AG09309 (cell line): ENCODE measurements at places on chromosomes 11 and 22.

DNA sequence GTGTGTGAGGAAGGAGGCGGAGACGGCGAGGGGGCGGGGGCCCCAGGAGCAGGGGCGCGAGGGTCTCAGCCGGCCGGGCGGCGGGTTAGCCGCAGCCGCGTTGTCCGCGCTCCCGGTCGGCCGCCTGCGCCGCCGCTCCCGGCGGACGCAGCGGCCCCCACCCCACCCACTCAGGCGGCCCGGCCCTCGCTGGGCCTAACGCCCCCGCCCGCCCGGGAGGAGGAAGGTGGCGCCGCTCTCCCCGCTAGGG is at the start of gene FCHSD2:
Gene FCHSD2 (minus strand): TSS at position 191 of the 250 bp plus-strand sequence. CDS start 441 bp downstream, outside the sequence.
- DNase-seq = no peak

GRCh38 chr11:32385998-32386397 is 49.3 kb downstream of the WT1 start:
- DNase-seq = no peak

DNA sequence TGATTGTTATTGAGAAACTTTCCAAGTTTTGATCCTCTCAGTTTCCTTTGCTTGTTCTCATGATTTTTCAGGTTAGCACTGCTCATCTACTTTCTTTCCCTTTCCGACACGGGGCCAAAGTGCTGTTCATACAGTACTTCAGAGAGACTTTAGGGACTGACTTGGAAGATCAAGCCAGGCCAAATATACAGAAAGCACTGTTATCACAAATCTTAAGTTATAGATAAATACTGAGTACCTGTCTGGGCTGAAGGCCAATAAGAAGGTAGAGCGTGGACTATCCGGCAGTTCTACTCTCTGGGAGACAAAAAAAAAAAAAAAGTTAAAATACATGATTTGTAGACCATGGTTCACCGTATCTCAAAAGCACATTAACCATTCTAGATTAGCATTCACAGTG is 46.2 kb downstream of the AMBRA1 start:
- DNase-seq = no peak

GRCh38 chr11:43021466-43021865 is 290.3 kb upstream of the API5 start:
- no peak for DNase-seq

GRCh38 chr11:2178906-2179494 is 7.4 kb upstream of the TH start:
- no peak for DNase-seq

DNA sequence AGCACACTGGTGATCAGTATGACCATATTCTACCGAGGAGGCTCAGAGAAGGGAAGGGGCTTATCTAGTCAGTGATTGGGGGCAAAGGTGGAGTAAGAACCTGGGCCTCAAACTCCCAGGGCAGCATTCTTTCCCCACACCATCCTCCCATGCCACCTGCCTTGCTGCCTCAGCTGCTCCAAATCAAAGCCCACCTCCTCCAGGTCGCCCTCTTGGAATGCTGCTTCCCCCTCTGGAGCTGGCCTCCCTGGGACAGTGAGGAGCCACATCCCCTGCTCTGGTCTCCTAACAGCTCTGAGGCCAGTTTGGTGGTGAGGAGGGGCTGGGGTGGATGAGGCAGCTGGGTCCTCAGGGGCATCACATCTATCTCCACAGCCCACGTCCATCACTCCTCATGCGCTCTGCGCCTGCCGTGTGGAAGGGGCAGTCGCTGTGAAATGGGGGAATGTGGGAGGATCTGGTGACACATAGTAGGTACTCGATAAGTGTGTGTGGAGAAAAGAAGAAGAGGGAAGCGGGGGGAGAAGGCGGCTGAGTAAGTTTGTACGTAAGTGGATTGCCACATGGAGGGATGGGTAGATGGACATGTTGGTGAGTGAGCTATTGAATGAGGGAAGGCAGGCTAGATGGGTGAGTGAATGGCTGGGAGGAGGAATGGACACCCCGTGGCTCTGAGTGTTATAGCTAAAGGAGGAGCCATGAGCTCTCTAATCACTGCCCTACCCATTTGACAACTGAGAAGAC is 16.1 kb upstream of the ARHGEF17 start:
- no peak for DNase-seq

GRCh38 chr11:6410695-6411430 is 8.0 kb downstream of the APBB1 start:
- no peak for DNase-seq

DNA sequence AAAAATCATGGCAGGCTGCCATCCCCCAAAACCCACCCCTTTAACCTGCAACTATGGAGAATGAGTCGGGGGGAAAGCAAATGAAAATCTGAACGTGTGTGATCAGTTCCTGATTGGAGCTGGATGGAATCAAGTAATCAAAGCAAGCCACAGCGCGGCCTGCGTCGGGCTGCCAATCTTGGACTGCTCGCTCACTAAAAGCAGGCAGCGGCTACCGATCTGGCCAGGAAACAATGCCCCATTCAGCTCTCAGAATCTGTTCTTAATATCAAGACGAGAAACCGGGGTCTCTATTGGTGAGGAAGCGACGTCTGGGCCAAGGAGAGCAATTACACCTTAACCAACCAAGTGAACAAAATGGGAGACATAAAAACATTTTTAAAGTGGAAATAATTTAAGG is 472.2 kb downstream of the SOX6 start:
- no peak for DNase-seq

- DNase-seq = no peak
Measured at GRCh38 chr11:47003180-47003877, 66.8 kb downstream of the CSTPP1 start.

DNA sequence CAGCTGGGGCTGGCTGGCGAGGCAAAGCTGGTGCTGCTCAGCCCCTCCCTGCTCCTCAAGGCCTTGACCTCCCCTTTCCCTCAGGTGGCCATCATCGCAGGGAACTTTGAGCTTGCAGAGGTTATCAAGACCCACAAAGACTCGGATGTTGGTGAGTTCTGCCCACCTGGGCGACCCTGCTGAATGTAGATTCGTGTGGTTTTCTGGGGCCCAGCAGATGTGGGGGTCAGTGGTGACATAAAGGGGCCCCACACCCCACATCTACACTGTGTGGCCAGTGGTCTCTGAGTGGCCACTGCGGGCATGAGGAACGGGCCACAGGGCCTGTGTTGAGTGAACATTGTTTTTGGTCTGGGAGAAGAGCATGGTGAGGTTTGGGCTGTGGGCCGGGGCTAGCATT is 11.9 kb downstream of the SHANK3 start:
- DNase-seq = no peak

GRCh38 chr11:1084561-1085439 is 10.1 kb downstream of the MUC2 start:
- DNase-seq = no peak

DNA sequence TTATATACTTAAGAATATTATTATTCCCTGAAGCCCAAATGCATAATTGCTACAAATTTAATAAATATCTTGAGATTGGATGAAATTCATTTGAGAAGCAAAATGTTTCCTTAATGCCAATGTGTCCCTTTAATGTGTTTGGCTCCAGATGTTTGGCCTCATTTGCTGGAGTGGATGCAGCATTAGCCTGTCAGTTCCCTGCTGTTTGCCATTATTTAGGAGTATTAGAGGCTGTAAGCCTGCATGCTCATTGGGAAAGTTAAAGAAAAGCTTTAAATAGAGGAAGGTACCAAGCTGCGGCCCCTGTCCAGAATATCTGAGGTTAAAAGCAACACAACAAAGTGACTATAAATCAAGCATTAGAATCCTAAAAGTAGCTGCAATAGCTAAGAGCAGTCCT is 54.8 kb upstream of the PITPNB start:
- DNase-seq = no peak

GRCh38 chr11:76984743-76985142 is 49.5 kb upstream of the B3GNT6 start:
- DNase-seq = no peak

DNA sequence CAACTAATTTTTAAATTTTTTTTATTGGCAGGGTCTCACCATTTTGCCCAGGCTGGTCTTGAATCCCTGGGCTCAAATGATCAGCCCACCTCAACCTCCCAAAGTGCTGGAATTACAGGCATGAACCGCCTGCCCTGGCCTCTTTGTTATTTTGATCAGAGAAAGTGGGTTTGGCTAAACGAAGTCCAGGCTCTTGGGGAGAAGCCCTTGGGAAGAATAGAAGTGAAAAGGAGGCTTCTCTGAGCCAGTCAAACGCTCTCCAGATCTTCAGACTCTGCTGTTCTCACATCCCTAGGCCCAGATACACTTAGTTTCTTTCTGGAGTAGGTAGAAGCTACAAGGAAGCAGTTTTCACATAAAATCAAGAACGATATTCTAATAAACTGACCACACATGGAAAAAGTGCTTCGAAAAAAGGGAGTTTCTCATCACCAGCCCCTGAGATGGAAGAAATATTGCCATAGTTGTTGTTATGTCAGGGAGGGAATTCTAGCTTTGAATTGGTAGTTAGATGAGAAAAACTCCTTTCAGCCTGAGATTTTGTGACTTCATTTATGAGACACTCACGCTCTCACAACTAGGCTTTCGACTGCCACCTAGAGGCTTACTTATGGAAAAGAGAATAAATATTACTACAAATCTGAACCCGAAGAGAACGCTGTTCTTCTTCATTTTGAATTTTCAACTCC is 41.7 kb upstream of the AQP11 start:
- peak; percentile 50 for DNase-seq

DNA sequence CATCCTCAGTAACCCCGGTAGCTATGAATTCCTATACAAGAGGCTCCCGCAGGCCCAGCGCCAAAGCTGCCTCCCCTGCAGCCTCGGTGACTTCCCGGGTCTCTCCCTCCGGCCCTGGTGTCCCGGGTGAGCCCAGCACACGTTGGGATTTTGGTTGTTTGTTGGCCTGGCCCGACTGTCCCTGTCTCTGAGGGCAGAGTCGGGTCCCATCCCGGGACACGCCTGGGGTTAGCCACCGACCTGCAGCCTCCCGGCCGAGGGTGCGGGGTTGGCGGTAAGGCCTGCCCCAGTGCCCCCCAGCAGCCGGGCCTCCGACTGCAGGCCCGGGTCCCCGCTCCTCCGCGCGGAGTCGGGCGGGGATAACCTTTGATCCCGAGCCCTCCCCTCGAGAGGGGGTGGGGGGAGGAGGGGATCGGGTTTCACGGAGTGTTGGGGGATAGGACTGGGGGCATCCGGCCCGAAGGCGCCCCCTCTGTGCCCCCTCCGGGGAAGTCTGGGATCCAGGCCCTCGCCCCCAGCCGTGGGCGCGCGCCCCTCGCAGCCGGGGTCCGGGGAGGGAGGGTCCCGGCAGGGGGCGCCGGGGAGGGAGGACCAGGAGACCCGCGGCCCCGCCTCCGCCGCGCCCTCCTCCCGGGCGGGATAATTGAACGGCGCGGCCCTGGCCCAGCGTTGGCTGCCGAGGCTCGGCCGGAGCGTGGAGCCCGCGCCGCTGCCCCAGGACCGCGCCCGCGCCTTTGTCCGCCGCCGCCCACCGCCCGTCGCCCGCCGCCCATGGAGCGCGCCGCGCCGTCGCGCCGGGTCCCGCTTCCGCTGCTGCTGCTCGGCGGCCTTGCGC is at the start of gene FBLN1:
Gene FBLN1 (plus strand): TSS at position 669 of the 835 bp plus-strand sequence. CDS start 103 bp downstream, at position 772.
- no peak for DNase-seq

GRCh38 chr22:43110444-43110926 is at the start of gene BIK:
BIK (plus strand) TSS chr22:43110750; CDS start chr22:43124023, 13,273 bp downstream.
- DNase-seq = no peak

- DNase-seq = no peak
Measured at GRCh38 chr11:30816959-30817880, 231.1 kb upstream of the MPPED2 start.

DNA sequence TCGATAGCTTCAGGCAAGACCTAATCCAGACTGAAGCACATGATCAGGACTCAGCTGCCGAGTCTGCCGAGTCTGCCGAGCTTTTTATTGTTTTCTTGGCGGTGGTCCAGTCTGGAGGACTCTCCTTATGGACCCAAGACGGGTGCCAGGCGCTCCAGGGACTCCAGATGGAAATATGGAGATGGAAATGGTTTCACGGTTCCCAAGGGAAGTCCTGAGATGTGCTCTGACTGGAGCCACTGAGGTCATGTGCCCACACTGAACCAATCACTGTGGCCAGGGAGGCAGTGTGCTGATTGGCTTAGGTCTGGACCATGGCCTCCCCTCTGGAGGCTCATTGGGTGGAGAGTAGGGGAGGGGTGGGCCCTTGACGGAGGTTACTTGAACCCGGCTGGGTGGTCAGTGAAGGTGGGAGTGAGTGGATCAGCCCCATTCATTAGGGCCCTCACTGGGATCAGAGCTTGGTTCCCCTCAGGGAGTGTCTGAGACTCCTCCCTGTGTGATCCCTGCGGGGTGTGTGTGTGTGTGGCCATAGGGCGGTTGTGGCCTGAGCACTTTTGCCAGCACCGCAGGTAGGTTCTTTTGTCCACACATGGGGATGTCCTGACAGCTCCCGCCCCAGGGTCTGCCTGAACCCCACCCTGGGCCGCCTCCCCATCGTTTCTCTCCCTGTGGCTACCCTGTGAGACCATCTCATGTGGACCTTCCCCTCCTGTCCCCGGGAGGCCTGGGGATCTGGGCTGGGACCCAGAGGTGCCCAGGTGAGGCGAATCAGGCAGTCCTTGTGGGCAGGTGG is 14.0 kb downstream of the RPS6KA4 start:
- no peak for DNase-seq

DNA sequence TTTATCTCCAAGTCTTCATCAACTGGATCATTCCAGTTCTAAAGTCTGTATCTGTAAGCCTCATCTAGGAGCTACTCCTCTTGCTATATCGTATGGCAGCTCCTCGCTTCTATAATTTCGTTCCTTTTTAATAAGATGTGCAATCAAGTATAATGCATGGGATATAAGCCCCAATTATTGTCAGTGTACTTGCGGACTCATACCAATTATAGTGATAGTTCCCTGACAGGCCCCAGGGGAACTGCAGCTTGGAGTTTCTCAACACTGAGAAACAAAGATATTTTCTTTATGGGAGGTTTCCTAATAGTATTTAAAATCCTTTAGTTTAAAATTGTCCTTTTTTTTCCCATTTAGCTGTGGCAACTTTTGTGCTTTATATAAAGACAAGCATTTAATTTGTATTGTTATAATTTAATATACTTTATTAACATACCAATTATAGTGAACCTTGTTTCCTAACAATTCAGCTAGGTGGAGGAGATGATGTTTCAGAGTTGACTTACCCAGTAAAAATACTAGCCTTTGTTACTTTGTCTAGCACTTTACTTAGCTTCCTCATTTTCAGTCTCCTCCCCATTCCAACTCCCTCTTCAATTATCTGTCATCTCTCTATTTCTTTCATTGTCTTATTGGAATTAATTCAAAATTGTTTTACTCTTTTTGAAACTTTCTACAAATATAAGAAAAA is 25.3 kb upstream of the DDX17 start:
- no peak for DNase-seq

DNA sequence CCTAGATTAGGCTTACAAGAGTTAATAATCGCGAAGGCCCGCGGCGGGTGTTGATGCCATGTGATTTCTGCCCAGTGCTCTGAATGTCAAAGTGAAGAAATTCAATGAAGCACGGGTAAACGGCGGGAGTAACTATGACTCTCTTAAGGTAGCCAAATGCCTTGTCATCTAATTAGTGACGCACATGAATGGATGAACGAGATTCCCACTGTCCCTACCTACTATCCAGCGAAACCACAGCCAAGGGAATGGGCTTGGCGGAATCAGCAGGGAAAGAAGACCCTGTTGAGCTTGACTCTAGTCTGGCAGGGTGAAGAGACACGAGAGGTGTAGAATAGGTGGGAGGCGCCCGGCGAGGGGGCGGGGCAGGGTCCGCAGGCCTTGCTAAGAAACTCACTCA is 65.5 kb downstream of the AAMDC start:
- no peak for DNase-seq
